ENCODE measurements at places on chromosomes 16 and 17.

- no peak for DNase-seq
These were observed 26.5 kb upstream of the ADGRG1 start for GRCh38 chr16:57601801-57602478.

GRCh38 chr17:72413077-72414031 lies 292.5 kb downstream of the SOX9 start:
- no peak for DNase-seq

DNA sequence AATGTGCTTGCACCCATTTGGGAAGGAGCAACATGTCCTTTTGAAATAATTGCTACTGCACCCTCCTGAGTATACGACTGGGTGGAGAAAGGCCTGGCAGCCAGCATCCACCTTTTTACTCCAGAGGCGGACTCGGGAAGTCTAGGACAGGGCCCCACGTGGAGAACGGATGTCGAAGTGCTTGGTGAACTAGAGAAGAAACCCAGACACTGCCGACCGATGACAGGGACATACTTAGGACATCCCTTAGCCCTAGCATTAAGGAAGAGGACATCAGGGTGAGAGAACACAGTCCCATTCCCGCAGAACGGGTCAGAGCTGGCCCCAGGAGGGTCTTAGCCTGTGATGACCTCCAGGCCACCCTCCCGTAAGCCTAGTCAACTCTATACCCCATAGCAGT lies 3.8 kb downstream of the YBX2 start:
- DNase-seq = no peak

DNA sequence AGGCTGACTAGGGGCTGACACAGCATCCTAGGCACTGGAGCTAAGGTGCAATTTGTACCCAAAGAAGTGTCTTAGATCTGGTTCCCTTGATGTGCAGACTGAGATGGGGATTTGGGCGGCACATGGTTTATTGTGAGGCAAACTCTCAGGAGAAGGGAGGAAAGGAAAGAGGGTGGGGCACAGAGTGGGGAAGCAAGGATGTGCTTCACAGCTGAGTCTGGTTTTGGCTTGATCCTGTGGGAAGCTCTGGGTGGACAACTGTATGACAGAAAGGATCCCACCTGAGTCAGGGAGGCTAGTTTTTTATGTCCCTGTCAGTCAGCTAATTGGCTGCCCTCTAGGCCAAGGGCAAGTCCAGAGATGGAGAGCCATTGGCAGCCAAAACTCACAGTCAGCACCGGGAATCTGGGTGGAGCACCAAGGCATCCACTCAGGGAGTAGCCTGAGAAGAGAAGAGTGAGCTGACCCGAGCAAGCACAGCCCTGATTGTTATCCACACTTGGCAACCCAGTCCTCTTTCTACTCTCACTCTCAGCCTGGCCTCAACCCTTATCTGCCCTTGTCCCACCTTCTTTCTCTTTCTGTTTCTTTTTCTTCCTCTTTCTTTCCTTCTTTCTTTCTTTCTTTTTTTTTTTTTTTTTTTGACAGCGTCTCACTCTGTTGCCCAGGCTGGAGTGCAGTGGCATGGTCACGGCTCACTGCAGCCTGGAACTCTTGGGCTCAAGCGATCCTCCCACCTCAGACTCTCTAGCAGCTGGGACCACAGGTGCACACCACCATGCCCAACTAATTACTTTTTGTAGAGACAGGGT lies 12.0 kb downstream of the ARL4D start:
- no peak for DNase-seq

DNA sequence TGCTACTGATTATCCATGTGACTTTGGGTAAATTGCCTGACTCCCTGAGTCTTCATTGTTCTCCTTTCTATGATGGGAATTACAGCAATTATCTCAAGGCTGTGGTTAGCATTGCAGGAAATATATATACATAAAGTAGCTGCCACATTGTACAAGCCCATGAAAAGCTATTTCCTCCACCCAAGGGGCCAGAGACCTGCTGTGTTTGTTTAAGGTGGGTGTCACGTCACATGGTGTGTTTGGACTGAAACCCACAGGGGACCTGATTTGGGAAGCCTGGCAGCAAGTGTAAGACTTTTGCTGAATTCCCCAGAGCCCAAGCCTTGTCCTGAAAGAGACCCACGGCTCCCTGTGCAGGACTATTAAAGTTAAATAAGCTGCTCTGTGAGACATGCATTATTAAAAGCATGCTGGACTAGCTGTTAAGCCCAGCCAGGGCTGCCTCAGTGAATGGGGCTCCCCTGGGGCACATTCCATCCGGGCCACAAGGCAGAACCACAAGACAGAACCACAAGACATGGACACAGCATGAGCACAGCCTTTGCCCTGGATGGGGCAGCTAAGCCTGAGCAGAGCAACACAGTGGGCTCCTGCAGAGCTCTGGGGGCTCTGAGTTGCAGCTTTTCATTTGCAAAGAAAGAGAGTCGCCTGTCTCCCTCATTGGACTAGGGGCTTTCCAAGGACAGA lies 148.9 kb downstream of the SPACA3 start:
- no peak for DNase-seq

DNA sequence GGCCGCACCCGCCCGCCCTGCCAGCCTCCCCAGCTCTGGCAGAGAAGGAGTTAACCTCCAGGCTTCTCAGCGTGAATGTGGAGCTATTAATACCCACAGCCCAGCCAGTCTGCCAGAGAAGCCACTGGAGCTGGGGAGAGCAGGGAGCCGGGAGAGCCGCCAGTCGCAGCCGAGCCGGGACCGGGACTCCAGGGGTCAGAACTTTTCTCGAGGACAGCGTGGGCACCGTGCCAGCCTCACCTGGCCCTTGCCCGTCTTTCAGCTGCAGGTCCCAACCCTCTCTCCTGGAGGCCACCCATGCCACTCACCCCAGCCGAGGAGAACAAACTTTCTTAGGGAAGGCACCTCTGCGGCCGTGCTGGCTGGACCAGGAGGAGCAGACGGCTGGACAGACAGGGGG lies 33.8 kb upstream of the SBK1 start:
- no peak for DNase-seq

Data from stimulated activated CD8-positive, alpha-beta memory T cell treated with anti-CD3 and anti-CD28 coated beads, Interleukin-12 subunit alpha, Interleukin-12 subunit beta, amount 100 ng/mL, for 4 hours (primary cell).